Spleen (tissue), 13 donors: ENCODE measurements at places on chromosomes 2 and 18. TPM values are rescaled to one million over a fixed set of nuclear protein-coding genes. Genes with fewer than 3 reads are reported as not detected.

GRCh38 chr2:200033929-200034328 is 78.5 kb downstream of the MAIP1 start:
- DNase-seq, result no peak

CENPA gene
- 7.3 TPM for total RNA-seq

GRCh38 chr2:95310651-95311050 is 13.5 kb downstream of the KCNIP3 start:
- DNase-seq, result no peak

HTRA2 gene
- 36.4 TPM for total RNA-seq

DNA sequence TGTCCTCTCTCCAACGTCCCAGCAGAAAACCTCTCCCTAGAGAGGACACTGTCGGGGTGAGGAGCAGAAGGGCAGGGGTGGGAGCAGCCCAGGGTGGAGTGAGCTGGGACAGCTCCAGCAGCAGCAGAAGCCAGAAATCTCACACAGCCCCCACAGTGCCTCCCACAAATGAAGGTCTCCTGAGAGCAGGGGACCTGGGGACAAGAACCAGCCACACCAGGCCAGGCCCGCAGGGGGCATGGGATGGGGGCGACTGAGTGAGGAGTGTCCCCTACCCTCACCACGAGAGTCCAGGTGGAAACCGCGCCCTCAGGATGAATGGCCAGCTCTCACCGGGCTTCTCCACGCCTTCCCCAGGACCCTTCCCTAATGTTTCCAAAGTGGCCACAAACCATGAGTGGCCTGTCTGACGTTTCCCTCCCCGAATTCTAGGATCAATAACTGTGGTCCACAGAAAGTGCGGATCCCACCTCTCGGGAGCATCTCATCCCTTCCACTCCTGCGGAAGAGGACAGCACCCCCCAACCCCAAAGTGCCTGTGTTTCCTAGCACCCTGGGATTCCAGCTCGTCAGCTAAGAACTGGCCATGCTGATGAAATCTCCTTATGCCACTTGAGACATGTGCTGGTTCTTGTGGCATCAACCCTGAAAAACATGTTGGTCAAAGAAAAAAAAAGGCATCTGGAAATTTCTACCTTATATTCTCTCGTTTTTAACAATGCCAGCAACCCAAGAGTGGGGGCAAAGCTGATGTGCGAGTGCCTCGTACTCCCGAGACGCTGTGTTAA is 121.1 kb downstream of the HDAC4 start:
- DNase-seq, result peak; percentile 66

DNA sequence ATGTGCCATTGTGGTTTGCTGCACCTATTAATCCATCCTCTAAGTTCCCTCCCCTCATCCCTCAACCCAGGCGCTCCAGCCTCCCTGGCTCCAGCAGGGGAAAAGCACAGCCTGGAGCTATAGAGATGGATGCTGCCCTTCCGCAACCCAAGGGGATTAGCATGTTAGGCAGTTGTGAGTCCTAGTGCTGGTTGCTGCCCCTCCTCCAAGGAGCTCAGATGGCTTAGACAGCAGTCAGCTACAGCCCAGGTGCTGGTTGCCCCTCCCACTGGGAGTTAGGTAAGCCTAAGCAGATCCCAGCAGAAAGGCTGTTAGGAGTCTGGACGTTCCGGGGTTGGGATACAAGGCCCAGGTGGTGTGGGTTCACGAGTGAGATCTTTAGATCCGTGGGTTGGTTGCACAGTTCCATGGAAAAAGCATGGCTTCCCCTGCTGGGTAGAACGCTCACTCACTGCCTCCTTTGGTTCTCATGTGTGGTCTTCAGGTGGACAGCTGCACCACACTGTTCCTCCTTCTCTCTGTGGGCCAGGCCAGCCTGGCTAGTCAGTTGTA is 446.1 kb downstream of the ZNF804A start:
- DNase-seq, result no peak
